ENCODE measurements at places on chromosomes 4 and X.

DNA sequence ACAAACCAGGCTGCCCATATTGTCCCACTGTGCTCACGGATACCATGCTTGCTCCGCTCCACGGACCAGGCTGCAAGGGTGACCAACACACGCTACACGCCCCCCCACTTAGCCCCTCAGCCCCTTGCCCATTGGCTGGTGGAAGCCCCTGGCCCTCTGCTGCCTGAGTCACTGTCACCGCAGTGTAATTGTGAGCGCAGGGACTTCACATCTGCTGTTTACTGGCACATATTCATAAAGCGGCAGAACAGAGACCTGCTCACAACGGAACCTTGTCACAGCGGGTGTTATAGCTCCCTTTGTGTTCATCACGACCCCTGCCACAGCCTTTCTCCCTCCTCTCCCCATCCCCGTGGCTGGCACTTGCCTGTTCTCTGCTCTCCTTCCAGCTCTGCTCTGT, 83.7 kb downstream of the PSAPL1 start:
- DNase-seq: no peak

DNA sequence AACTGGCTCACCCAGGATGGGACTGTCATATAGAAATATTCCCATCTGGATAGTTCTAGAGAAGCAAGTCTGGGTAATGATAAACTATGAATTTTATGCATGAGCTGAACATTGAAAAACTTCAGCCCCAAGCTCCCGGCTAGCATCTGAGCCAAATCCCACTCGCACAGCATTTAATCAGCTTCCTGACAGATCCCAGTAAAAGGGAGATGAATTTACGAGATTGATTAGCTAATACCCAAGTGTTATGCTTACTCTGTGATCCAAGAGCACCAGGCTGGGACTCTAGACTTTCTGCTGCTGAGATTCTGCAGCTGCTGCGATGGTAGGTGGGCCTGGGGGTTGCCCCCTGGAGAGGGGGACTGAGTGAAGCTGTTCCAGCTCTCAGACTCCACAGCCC, 28.0 kb downstream of the FRMPD3 start:
- DNase-seq: no peak

GRCh38 chr4:36676139-36677050, 395.0 kb downstream of the DTHD1 start:
- no peak for DNase-seq

- DNase-seq: no peak
These were observed 34.4 kb downstream of the BST1 start for GRCh38 chr4:15737255-15737654.

- no peak for DNase-seq
These were observed 10.3 kb upstream of the TRMT2B start for GRCh38 chrX:101062176-101062575.

DNA sequence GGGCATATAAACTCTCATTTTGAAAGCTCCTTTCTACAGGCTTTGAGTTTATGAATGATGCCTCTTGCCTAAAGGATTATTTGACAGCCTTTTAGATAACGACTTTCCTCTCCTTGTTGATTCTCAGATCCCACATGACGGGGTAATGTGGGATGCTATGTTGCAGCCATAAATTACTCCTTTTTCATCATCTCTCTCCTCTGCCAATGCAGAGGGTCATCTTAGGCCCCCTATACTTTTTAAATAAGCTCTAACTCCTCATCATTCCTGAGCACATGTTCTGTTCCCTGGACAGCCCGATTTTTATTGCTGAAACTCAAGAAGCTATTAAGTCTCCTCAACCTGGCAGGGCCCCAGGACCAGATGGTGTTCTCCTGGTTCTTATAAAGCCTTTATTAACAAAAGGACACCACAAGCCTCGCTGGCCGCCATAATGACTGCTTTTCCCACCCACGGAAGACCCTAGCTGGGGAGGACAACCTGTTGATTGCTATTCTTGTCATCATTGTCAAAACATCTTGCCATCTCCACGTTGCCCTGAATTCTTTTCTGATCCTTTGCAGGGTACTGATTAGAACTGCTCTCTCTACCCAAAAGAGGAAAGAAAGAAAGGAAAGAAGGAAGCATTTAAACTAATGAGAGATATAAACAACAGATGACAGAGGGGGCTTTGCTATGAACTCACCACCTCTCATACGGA, 150.7 kb downstream of the DHX15 start:
- DNase-seq: no peak

- DNase-seq: no peak
These were observed 58.3 kb downstream of the TMEM144 start for GRCh38 chr4:158268553-158268952.

DNA sequence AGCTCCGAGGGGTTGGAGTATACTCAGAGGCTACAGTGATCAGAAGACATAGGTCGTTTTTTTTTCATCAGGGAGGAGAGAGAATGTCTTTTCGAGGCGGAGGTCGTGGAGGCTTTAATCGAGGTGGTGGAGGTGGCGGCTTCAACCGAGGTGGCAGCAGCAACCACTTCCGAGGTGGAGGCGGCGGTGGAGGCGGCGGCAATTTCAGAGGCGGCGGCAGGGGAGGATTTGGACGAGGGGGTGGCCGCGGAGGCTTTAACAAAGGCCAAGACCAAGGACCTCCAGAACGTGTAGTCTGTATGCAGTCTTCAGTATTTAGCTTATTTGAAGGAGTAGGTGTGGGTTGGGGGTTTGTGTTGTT, 500 bp downstream of the GAR1 start:
- peak; percentile 57 for DNase-seq

DNA sequence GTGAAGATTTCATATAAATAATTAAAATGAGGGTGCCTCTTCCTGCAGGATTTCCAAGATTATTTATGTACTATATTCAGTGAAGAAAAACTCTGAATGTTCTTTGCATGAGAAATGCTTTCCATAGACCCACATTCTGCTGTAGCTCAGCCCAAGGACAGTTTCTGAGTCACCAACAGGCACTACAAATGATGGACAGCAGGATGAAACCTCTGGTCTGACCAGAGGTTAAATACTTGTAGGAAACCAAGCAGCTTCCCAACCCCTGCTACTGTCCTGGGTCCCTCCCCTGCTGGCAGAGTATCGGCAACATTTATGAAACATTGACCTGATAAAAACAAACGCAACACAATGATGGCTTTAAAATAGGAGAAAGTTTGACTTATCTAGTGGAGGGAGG, 73.1 kb downstream of the CXXC4 start:
- no peak for DNase-seq

DNA sequence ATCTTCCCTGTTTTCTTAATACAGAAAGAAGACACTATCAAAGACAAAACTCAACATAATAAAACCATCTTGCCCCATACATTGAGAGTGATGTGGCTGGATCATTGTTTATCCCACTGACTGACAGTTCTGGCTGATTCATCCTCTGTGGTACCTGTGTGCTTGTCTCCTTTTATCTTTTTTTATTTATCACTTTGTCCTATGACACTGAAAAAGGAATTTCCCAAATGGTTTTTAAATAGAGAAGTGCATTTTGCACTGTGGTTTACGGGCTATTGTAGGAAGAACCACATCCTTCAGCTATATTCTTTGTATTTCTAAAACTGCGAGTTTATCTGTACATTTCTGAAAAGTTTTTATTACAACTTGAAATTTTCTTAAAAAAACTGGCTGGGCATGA, 15.0 kb downstream of the TTC29 start:
- DNase-seq: no peak

- peak; percentile 35 for DNase-seq
These were observed 3.0 kb upstream of the PHOX2B start for GRCh38 chr4:41751449-41752061.

- DNase-seq: no peak
These were observed 209.5 kb upstream of the SPOCK3 start for GRCh38 chr4:167443841-167444240.

- DNase-seq: peak; percentile 79
These were observed 5.0 kb upstream of the TSPAN5 start for GRCh38 chr4:98663226-98664006.

DNA sequence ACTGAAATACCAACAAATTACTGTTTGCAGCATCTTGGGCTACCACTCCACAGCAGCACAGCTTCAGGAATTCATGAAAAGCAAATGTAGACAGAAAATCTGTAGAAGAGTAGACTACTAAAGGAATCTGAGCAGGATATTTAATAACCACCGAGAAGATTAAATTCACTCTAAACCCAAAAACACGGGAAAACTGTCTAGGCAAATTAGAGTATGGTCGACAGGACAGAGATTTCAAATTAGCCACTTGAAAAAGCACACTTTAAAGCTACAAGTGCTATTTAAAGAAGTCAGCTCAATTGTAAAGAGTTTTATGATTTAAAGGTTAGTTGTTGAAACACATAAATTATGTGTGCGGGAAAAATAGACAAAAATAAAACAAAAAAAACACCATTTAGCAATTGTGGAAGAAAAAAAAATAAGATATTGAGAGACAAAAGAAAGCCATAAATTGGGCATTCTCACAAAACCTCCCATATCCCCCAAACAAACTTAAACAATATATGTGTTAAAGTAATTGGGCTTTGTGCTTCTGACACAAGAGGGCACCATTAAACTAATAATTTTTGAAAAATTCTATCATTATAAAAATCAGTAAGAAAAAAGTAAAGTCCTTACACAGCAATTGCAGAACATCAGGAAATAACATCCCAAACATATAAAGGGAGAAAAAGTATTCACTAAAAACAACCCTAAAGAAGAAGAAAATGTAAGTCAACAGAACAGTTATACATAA, 880.8 kb downstream of the TECRL start:
- DNase-seq: no peak

- DNase-seq: peak; percentile 70
These were observed at the start of gene USP46 for GRCh38 chr4:52659001-52659721. Gene USP46, minus strand, starts transcription at chr4:52659301. Its CDS starts 151 bp downstream, at chr4:52659150.

DNA sequence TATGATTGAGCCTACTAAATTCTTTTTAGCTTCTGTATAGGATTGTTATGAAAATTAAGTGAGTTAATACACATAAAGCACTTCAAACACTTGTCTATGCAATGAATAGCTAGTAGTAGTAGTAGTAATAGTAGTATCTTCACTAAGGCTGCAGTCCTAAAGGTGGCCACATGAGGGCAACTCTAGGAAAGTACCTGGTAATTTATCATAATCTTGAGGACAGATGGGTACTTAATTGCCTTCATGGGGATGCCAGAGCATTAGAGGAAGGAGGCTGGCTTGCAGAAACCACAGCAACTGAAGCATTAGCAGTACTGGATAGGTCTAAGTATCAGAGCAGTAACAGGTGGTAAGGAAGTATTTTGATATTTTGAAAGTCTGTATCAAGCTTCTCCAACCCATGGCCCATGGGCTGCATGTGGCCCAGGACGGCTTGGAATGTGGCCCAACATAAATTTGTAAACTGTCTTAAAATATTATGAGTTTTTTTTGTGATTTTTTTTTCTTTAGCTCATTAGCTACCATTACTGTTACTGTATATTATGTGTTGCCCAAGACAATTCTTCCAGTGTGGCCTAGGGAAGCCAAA, 17.3 kb downstream of the NIPAL1 start:
- DNase-seq: peak; percentile 75

DNA sequence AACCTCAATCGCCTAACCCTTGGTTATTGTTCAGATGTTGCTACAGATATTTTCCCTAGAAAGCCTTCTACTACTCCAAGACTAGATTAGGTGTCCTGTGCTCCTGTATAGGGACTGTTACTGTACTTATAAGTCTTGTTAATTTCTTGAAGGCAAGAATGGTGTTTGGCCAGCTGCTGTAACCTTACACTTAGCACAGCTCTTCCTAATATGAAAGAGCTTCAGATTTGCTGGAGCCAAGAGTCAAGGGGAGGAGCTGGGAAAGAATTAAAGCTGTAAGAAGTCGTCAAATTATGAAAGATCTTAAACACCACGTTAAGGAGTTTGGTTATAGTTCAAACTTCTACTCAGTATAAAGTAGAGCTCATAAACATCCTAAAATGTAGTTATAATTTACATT, 245.9 kb upstream of the TLL1 start:
- no peak for DNase-seq

GRCh38 chrX:140767646-140768045, 58.1 kb downstream of the LINC00632 start:
- no peak for DNase-seq

GRCh38 chr4:10006231-10006600, 15.1 kb downstream of the SLC2A9 start:
- DNase-seq: no peak

DNA sequence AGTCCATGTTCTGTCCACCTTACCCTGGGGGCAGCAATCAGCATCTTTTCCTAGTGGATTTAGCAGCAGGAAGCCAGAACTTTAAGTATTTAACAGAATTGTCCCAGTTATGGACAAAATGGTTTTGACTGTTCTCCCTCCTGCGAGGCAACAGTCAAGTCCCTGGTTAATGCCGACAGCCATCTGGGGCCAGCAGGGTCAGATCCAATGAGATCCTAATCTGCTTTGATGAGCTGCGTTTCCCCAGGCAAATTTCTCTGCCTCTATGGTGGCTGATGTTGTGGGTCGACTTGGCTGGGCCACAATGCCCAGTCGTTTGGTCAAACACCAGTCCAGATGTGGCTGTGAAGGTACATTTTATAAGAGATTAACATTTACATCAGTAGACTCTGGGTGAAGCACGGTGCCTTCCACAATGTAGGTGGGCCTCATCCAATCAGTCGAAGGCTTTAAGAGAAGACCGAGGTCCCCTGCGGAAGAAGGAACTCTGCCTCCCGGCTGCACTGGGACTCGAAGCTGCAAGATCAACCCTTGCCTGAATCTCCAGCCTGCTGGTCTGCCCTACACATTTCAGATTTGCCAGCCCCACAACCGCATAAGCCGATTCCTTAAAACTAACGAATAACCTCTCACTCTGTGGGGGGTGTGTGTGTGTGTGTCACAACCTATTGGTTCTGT, 89.0 kb upstream of the C4orf50 start:
- DNase-seq: no peak

- no peak for DNase-seq
These were observed 13.9 kb upstream of the RASL11B start for GRCh38 chr4:52848254-52848653.

- DNase-seq: no peak
These were observed 242.9 kb downstream of the DCLK2 start for GRCh38 chr4:150321113-150321512.

- DNase-seq: no peak
These were observed 1.7 kb downstream of the PPP1R3F start for GRCh38 chrX:49271341-49271740.

DNA sequence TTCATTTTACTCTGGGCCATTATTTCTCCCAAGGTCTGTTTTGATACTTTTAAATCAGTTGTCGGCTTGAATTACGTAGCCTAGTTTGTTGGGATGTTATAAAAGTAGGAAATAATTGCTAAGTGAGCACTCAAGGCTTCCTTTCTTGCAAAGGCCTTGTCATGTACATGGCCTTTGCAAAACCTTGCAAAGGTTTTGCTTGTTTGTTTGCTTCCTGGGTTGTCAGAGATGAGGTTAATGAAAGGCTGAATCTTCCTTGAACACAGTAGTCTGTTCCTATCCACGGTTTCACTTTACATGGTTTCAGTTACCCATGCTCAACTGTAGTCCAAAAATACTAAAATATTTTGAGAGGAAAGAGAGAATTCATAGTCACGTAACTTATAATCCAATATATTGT, 113.5 kb downstream of the NAA11 start:
- no peak for DNase-seq

- no peak for DNase-seq
These were observed 2.2 kb upstream of the SMIM43 start for GRCh38 chr4:121767166-121767565.

- DNase-seq: peak; percentile 67
These were observed 162.1 kb downstream of the SMIM20 start for GRCh38 chr4:26076000-26076587.

- DNase-seq: no peak
These were observed 196.9 kb upstream of the BANK1 start for GRCh38 chr4:101593666-101594065.

- DNase-seq: no peak
These were observed 33.0 kb downstream of the PRKX start for GRCh38 chrX:3680459-3680858.
